ENCODE measurements at places on chromosomes 6 and 20.

- DNase-seq, result no peak
- H3K4me1 ChIP-seq, result no peaks in the 10 kb centered on the region
- H3K27ac ChIP-seq, result no peak overlapping the region
- no peak overlapping the region for H3K4me3 ChIP-seq
- peaks cover 7% of the 10 kb centered on the region for H3K27me3 ChIP-seq
These were observed 22.3 kb downstream of the SLC2A10 start for GRCh38 chr20:46731770-46732169.

DNA sequence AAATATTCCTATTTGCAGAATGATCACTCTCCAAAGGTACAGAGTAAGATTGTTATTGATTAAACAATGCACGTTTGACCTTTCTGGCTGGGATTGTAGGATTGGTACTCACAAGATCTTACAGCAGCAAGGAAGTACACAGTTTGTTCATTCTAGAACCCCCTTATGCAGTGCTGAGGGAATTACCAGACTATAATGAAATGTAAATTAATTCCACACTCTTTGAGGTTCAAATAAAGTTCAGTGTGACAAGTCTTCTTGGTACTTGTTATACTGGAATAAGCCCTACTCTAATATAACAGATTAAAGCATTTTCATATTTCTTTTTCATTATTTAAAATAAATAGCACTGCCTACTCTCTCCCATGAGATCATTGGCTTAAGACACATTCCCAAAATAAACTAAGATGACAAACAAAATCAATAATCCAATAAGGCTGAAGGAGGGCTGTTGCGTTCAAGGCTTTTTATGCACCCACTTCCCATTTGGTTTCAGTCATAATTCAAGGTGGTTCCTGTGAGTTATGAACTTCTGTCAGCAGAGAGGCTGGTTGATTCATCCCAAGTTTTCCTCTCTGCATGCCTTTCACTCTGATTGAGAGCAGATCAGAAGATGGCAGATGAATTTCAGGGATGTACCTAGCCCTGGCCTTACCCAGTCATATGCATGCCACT is 881.5 kb downstream of the C6orf118 start:
- H3K27me3 ChIP-seq, result no peaks in the 10 kb centered on the region
- no peaks in the 10 kb centered on the region for H3K4me1 ChIP-seq
- no peak for DNase-seq

GRCh38 chr6:170047823-170048222 is 243.1 kb downstream of the DLL1 start:
- H3K4me1 ChIP-seq, result peaks cover 32% of the 10 kb centered on the region
- DNase-seq, result peak; percentile 40
- no peak overlapping the region for H3K27ac ChIP-seq
- H3K4me3 ChIP-seq, result no peak overlapping the region
- H3K27me3 ChIP-seq, result peaks cover 14% of the 10 kb centered on the region

DNA sequence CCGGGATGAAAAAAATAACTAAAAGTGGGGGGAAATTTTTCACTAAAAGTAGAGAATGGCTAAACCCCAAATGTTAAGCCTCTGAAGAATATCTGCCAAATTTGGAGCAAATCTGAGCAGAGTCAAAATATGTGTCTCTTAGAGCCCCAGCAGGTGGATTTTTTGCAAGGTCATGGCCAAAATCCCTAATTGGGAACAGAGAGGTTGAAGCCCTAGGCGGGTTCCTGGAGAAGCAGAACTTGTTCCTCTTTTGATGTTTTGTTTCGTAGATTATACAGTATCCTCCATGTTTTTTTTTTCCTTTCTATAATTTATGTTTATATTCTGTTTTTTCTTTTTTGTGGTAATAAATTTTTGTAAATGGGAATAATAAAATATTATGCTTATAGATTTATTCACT is 94.4 kb downstream of the PLCB4 start:
- H3K27ac ChIP-seq, result no peak overlapping the region
- no peaks in the 10 kb centered on the region for H3K36me3 ChIP-seq
- no peaks in the 10 kb centered on the region for H3K27me3 ChIP-seq
- H3K4me1 ChIP-seq, result no peaks in the 10 kb centered on the region
- no peak overlapping the region for H3K4me3 ChIP-seq
- DNase-seq, result no peak

- no peak overlapping the region for H3K4me3 ChIP-seq
- no peaks in the 10 kb centered on the region for H3K36me3 ChIP-seq
- H3K27ac ChIP-seq, result no peak overlapping the region
- no peaks in the 10 kb centered on the region for H3K4me1 ChIP-seq
- no peaks in the 10 kb centered on the region for H3K27me3 ChIP-seq
These were observed 425.1 kb downstream of the FOXA2 start for GRCh38 chr20:22159276-22159675.

All from spleen (tissue), 13 donors.